Cortex of kidney (tissue), 1 donor: ENCODE measurements at places on chromosomes 7 and 10.

DNA sequence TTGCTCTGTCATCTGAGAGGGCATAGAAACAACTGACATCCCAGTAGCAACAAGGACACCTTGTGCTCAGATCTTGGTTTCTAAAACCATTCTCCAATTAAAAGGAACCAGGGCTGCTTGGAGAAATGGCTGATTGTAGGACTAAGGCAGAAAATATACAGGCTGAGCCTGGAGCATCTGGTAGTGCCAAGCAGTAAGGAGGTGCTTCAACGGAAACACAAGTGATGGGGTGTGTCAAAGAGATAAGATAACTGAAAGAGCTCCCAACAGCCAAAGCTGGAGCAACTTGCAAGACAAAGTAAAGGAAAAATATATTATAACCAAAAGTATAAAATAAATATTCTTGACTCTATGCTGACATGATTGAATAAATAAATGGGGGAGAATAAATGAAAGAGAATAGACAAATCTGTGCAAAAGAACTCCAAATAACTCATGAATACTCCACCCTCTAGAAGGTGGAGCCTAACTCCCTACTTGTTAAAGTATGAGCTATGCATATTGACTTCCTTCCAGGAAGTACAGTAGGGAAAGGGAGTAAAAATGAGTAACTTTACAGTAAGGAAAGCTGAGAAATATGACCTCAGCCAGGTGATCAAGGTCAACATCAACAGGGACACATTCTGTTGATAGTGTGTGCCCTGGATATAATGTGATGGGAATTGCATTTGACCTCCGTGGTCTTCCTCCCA lies 162.4 kb downstream of the NOC3L start:
- no peak for DNase-seq

DNA sequence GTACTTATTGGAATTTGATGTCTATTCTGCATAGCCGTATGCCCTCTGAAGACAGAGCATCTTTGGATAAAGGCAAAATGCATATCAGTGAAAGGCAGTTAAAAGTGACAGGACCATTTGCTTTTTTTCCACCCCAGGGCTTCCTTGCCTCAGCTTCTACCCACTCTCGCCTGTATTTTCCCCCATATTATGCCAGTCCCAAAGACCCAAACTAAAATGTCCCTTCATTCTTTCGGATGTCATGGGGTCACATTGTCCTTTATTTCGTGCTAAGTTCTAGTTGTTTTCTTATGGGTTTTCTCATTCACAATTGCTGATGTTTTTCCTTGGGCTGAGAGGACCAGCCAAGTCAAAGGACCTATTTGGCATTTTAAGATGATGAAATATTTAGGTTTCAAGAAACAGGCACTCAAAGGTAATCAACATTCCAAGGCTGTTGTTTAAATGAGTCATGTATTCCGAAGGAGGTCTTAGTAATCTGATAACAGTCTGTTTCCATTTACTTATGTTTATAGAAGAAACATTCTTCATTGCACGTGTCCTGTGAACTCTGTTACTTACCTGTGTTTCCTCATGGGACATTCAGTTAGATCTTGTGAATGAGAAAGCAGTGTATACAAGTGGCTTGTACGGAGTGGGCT lies 74.1 kb downstream of the DNAH11 start:
- DNase-seq, result no peak

- no peak for DNase-seq
Observed at GRCh38 chr7:79949778-79950177, 184.9 kb upstream of the GNAI1 start.

DNA sequence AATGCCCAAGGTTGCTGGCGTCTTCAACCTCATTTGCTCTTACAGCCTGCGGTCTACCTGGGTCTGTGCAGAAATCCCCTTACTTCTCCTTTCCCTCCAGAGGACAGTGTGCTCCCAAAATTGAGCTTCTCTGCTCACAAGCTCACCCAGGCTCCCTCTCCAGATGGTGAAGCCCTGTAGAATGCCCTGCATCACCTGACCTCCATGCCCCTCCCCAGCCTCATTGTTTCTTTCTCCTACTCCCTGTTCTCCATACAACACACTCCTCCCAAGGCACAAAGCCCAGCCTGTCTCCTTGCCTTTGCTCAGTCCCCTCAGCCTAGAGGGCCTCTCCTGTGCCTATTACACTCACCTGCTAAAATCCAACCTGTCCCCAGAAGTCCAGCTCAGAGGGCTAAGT lies 3.5 kb downstream of the CRHR2 start:
- DNase-seq, result no peak

DNA sequence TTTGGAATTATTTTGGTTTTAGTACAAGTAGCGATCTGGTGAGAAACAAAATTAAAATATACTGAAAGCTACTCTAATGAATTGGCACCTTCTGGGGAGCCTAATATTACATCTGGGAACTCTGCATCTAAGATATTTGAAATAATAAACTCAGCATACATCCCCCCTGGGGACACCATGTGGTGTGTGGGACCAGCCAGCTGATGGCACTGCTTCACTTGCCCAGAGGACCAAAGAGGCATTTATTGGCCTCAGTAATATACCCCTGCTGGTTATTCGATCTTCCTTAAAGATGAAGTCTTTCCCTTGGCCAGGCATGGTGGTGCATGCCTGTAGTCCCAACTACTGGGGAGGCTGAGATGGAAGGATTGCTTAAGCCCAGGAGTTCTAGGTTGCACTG lies 195.1 kb upstream of the AUTS2 start:
- DNase-seq, result no peak

DNA sequence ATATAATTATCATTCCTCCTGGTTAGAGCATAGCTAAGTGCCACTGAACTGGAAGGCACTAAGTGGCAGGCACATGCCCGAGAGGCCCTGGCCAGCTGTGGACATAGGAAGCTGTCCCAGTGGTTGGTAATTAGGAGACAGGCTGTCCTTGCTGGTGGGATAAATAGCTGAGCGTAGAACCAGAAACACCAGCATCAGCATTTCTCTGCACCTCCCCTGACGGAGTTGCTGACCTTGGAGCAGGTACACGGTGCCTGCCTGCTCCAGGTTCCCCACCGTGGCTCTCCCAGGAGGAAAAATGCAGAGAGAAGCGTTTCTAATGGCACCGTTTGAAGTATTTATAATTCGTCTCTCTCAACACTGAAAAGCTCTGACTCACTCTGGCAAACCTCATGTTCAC lies 5.6 kb upstream of the ABLIM1 start:
- DNase-seq, result no peak

DNA sequence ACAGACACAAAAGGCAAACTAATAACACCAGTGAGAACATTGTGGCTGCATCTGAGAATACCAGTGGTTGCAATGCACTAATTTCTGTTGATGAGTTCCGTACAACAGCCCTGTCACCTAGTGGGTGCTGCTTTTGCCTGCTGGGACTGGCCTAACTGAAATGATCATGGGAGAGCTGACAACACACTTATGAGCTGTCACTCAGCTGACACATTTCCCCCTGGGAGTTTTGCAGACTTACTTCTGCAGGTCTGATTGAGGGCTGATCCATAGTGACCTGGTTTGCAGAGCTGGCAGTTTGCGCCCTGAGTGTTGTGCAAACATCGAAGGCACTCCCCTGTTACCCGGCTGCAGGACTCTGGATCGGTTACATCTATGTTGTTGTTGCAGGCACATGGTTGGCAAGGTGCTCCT lies 60.6 kb upstream of the LAMB1 start:
- DNase-seq, result no peak

DNA sequence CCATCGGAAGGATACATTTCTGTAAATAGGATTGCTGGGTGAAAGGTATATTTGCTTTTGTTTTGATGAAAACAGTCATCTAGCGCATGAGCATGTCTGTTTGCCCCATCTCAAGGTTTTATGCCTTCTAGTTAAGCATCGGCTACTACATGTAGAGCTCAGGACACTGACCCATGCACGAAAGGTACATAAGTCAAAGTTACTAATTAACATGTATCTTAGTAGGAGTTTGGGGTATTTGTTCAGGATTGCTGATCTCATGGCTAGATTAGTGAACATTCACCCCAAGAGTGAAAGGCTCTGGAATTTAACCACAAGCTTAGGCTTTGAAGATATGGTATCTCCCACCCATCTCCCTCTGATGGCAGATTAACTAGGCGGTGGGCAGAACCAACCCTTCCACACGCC lies 91.5 kb downstream of the RBM20 start:
- DNase-seq, result no peak

- no peak for DNase-seq
Observed at GRCh38 chr10:7444551-7445121, 33.8 kb upstream of the SFMBT2 start.

GRCh38 chr10:80273523-80274170 lies 15.8 kb downstream of the MAT1A start:
- no peak for DNase-seq

DNA sequence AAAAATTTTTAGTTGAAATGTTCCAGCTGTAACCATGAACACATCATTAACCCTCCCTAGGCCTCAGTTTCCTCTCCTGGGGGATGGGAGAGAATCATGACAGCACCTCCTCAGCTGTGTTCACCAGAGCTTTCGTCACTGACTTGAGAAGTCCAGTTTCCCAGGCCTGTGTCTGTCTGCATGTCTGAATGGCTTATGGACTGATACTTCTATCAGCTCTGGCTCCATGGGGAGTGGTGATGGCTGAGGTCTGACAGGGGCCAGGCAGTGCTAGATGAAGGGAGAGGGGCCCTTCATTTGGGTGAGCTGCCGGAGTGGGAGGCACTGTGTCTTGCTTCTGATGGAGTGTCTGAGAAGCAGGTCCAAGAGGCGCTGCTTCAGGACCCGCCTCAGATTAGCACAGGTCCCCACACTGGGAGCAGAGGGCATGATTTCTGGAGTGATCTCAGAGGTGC lies 192.9 kb downstream of the PTPN20 start:
- no peak for DNase-seq

DNA sequence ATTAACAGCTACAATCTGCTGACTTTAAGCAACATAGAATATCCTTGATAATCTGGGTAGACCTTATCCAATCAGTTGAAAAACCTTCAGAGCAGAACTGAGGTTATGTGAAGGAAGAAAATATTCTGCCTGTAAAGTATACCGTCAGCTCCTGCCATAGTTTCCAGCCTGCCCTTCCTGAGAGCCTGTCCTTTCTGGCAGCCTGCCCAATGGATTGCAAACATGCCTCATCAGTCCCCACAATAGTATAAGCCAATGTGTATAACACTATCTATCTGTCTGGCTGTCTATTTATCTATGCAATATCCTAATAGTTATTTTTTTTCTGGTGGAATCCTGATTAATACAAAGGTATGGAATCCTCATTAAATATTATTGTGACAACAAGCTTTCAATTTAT lies 489.2 kb upstream of the KCND2 start:
- DNase-seq, result no peak

GRCh38 chr7:27000496-27000895 lies 95.3 kb downstream of the HOXA1 start:
- no peak for DNase-seq

DNA sequence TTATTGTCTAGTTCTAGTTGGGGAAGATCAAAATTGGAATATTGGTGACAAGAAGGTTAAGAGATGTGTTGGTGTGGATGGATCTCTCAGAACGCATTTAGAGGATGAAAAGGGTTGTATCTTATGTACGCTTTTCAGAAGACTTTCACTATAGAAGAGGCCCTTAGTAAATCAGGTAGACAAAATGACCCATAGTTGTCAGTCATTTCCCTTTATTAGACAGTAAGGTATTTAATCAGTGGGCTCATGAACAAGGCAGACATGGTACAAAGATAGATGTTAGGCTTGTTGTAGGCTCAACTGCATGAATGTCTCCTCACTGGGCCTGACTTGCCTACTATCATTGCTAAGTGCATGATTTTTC lies 359.2 kb downstream of the PHF14 start:
- no peak for DNase-seq

DNA sequence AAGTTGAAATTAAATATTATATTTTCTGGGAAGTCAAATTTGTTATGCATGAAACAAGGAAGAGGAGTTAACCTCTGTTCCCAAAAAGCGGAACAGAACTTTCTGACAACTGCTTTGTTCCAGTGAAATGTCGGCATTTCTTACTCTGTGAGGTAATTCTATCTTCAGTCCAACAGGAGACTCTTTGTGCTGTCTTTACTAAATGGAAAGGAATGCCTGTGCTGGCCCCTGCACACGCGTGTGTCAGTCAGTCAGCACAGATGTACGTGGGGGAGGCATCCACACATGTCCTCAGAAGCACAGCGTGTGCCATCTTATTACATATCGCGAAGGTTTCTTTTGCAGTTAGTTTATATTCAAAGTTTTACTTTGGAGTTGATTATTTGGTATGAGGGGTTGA lies 37.5 kb downstream of the NET1 start:
- no peak for DNase-seq

DNA sequence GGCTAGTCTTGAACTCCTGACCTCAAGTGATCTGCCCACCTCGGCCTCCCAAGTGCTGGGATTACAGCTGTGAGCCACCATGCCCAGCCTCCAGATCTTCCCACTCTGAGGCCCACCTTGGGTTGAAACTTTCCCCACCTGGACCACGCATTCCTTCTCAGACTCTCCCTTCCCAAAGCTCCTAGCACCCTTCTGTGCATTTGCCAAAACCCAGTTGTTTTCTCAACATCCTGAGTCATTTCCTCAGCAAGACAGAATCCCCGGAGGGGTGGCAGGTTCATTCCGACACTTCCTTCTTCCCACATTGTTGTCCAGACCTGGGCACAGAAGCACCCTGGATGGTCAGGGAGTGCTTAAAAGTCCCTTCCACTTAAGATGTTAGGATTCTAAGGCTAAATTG lies 28.9 kb downstream of the BAG3 start:
- no peak for DNase-seq

- no peak for DNase-seq
Observed at GRCh38 chr10:34666008-34666704, 148.9 kb downstream of the PARD3 start.

DNA sequence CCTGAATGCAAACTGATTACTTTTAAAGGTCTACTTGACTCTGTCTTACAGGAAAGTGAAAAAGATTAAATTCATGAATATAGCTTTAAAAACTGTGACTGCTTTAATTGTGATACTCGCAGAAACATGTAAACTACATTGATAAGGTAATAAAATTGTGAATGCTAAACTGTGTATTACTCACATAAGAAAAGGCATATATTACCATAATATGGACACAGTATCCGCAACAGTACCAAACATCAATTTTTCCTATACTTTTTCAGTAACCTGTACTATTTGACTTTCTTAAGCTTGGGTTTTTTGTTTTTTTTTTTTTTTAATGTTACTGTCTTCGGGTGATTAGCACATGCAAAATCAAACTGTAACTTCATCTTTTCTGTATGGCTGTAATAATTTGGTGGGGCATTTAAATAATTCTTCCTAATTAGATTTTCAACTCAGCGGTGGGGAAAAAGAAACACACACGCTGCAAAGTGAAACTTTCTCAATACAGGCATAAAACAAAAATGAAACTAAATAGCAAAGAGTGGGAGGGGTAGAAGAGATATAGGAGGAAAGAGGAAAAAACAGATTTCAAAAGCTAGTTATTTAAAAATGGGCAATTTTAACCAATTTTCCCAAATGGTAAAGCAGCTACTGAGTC lies 23.2 kb downstream of the NT5C3A start:
- no peak for DNase-seq

- no peak for DNase-seq
Observed at GRCh38 chr7:77855371-77856083, 57.0 kb downstream of the PHTF2 start.

DNA sequence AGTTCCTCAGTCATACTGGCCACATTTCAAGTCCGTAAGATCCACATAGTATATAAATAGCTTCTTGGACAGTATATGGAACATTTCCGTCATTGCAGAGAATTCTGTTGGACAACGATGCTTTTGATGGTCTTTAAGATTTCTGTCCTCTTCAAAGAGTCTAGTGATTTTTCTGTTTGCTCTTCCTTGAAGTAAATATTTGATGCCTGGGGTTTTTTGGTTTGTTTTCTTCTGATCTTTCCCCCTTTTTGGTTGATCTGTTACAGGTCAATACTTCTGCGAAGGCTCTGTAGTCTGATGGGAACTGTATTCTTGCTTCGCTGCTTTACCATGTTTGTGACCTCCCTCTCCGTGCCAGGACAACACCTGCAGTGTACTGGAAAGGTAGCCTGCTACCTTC lies 42.3 kb upstream of the VDAC2 start:
- DNase-seq, result no peak
